ENCODE measurements at places on chromosomes 16 and 17.

GRCh38 chr17:78677303-78678221 is 100.4 kb upstream of the DNAH17 start:
- DNase-seq = no peak

- no peak for DNase-seq
These were observed 24.8 kb downstream of the MYO18A start for GRCh38 chr17:29155227-29155965.

DNA sequence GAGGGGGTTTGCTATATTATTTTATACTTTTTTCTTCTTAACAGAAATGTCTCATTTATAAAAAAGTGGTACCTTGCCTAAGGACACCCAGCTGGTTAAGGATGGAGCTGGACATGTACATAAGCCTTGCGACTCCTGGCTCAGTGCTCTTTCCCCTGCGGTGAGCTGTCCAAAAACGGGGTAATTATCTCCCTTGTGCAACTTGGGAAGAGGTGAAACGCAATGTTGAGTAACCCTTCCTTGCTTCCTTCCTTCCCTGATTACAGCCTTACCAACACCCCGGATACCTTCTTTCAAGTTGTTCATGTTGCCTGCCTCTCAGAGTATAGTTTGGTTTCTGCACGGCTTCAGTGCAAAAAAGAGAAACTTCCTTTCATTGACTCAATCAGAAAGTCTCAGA is 94.1 kb upstream of the XYLT1 start:
- no peak for DNase-seq

DNA sequence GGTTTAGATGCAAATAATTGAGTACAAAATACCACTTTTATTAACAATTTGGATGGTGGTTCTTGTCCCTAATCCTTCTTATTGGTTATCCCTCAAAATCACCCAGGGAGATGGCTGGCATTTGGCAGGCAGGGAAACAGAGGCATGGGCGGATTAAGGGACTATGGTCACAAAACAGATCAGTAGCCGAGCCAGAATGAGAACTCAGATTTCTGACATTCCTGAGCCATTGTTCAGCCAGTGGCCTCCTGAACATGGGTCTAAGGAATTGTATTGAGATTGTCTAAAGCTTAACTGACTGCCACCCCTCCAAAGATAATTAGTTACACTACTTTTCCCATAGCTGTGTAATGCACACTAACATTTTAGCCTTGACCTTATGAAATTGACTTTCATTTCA is 88.4 kb downstream of the CHD9NB start:
- no peak for DNase-seq

DNA sequence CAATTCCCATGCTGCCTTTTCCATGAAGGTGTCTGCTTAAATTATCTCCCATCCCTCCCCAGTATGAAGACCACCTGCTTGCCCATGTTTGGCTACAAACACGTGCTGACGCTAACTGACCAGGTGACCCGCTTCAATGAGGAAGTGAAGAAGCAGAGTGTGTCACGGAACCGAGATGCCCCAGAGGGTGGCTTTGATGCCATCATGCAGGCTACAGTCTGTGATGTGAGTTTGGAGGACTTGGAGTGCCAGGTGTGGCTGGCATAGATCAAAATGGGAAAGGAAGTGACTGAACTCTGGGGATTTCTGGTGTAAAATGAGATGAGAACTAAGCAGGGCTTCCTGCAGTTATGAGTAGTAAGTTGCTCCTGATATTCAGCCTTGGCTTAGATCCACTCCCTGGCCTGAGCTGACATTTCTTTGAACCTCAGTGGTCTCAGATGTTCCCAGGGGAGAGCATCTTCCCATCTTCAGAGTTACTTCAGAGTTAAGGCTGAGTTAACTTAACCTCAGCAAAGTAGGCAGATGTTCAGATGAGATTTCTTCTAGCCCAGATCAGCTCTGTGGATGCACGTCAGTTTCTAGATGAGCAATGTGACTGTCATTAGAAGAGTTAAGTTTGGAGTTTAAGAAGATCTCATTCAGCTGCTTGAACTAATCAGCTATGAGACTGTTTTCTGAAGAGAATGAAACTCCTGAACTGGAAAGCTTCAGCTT is 32.7 kb downstream of the ITGB3 start:
- no peak for DNase-seq

GRCh38 chr17:73968680-73969079 is 234.8 kb upstream of the RPL38 start:
- DNase-seq = no peak
